Melanocyte of skin (primary cell): ENCODE measurements at places on chromosomes 13 and 19. TPM values are rescaled to one million over a fixed set of nuclear protein-coding genes. Genes with fewer than 3 reads are reported as not detected.

ZSCAN5C gene
- total RNA-seq = not detected in 2 replicates

AXL gene
- total RNA-seq = 12.7 and 17.4 TPM in 2 replicates

ERICH6B gene
- not detected in 2 replicates for total RNA-seq

IFT88 gene
- 15.8 and 26.5 TPM in 2 replicates for total RNA-seq

C5AR2 gene
- total RNA-seq = not detected in 2 replicates

MCF2L gene
- 382 and 417 TPM in 2 replicates for total RNA-seq

BBC3 gene
- 8.9 and 10.5 TPM in 2 replicates for total RNA-seq

AP2A1 gene
- total RNA-seq = 67.7 and 71.6 TPM in 2 replicates

NCAN gene
- under 0.01 TPM in 1 of 2 replicates, not detected in the other for total RNA-seq

GPR12 gene
- total RNA-seq = not detected in 2 replicates

ZNF225 gene
- total RNA-seq = 4.4 and 4.8 TPM in 2 replicates

SIGLECL1 gene
- total RNA-seq = not detected in 2 replicates

PSG11 gene
- not detected in 2 replicates for total RNA-seq

CLEC4M gene
- not detected in 2 replicates for total RNA-seq

LILRB3 gene
- total RNA-seq = not detected in 2 replicates

ZNF177 gene
- 0.33 and 0.62 TPM in 2 replicates for total RNA-seq

DZIP1 gene
- total RNA-seq = 12.4 and 36.7 TPM in 2 replicates

DIAPH3 gene
- total RNA-seq = 21.0 and 21.6 TPM in 2 replicates

IGFL2 gene
- not detected in 2 replicates for total RNA-seq

WBP4 gene
- total RNA-seq = 4.1 and 5.1 TPM in 2 replicates

PCDH20 gene
- total RNA-seq = under 0.01 TPM in 1 of 2 replicates, not detected in the other

KCNC3 gene
- under 0.01 TPM in 2 replicates for total RNA-seq

NPAS1 gene
- total RNA-seq = 0.34 and 0.36 TPM in 2 replicates

TTC9B gene
- total RNA-seq = not detected in 2 replicates

PCID2 gene
- total RNA-seq = 40.6 and 65.8 TPM in 2 replicates

CABP5 gene
- not detected in 2 replicates for total RNA-seq

POU2F2 gene
- total RNA-seq = 0.73 TPM in 1 of 2 replicates, not detected in the other

ZNF723 gene
- not detected in 2 replicates for total RNA-seq

TMED1 gene
- total RNA-seq = 30.1 and 33.3 TPM in 2 replicates

OR7D2 gene
- under 0.01 TPM in 1 of 2 replicates, not detected in the other for total RNA-seq

GFY gene
- not detected in 2 replicates for total RNA-seq

SOX1 gene
- total RNA-seq = 0.33 and 0.46 TPM in 2 replicates

CYP4F12 gene
- not detected in 2 replicates for total RNA-seq

PCSK4 gene
- 0.67 and 1.4 TPM in 2 replicates for total RNA-seq

CFD gene
- total RNA-seq = not detected in 2 replicates

TMEM145 gene
- total RNA-seq = under 0.01 TPM in 2 replicates

NLRP9 gene
- total RNA-seq = not detected in 2 replicates

ZNF418 gene
- total RNA-seq = 3.1 and 5.1 TPM in 2 replicates

SIGLEC8 gene
- total RNA-seq = not detected in 2 replicates

LGI4 gene
- total RNA-seq = 0.15 and 0.33 TPM in 2 replicates

EXOC3L2 gene
- total RNA-seq = 0.34 TPM in 1 of 2 replicates, not detected in the other

NLRP4 gene
- total RNA-seq = not detected in 2 replicates

CD33 gene
- not detected in 2 replicates for total RNA-seq
